ENCODE measurements at places on chromosomes 16 and 17.

DNA sequence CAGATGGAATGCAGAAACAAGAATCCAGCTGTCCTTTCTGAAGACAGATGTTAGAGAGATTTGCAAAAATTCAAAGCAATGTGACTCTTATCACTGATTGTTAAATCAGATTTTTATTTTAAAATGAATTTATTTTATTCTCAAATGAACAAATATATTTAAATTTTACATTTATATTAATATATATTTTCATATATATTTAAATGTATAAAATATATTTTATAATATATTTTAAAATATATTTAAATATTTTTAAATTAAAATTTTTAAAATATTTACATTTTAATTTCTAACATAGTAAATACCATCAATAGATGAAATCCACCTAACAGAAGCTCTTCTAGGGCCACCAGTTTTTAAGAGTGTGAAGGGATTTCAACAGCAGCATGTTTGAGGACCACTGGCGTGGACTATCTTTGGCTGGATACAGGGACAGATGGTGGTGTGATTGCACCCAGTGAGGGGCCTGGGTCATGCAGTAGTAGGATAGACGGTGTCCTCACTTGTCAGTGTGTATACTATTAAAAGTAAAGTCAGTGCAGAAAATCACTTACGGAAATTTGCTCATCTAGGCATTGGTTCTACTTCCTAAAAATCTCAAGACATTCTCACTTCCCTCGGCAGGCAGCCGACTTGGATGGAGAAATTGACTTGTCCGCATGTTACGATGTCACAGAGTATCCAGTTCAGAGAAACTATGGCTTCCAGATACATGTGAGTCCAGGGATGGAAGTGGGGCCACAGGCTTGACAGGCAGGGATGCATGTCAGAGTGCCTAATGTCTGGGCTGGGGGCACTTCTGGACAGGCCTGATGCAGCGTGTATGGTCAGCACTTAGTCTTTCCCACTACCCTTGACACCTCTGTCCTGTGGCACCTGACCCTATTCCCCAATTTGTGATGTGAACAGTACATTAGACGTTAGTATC, 56.3 kb downstream of the PLD6 start:
- no peak for DNase-seq

GRCh38 chr16:80837533-80838147, 33.2 kb upstream of the CDYL2 start:
- DNase-seq: no peak

DNA sequence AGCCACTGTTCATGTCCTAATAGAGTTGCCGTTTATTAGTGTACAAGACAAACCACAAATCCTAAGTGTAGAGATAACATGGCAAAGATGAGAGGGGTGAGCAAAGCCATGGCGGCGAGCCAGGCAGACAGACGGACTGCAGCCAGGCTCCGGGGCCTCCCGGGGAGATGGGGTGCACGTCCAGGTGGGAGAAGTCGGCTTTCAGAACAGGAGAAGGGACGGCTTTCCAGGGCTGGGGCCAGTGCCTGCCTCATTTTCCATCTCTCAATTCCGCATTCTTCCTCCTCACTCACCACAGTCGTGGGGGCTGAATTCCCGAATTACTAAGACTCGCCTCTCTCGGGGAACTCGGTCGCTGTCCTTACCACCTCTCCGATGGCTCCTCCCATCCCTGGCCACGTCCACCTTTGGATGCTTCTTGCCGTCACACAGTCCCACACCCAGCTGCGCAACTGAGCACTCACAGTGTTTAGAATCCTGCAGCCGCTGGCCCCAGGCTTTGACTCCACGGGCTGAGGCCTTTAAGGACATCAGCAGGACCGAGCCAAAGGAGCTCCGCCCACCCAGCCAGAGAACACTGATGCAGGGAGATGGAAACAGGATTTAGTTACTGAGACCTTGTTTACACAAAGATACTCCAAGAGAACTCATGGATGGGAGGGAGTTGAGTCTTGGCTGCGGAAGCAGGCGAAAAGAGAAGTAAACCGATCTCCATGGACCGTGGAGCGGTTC, 59.7 kb downstream of the RNF112 start:
- no peak for DNase-seq

GRCh38 chr16:35195864-35196216, 1736.4 kb downstream of the TP53TG3F start:
- no peak for DNase-seq

DNA sequence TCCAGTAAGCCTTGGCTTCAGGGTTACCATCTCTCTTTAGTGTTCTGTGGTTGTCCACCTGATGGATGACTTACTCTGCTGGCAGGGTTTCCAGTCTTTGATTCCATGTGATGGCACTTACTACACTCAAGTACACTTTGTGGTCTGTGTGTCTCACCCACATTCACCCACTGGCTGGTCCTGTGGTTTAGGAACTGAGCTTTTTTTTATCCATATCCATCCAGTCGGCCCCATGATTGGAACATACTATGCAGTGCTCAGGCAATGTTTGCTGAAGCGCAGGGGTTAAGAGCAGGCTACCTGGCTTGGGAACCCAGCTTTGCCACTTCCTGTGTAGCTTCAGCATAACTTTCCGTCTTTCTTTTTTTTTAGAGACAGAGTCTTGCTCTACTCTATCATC, 2.8 kb upstream of the FUS start:
- peak; percentile 65 for DNase-seq

- DNase-seq: no peak
Measured at GRCh38 chr17:72134608-72135394, 14.0 kb downstream of the SOX9 start.

DNA sequence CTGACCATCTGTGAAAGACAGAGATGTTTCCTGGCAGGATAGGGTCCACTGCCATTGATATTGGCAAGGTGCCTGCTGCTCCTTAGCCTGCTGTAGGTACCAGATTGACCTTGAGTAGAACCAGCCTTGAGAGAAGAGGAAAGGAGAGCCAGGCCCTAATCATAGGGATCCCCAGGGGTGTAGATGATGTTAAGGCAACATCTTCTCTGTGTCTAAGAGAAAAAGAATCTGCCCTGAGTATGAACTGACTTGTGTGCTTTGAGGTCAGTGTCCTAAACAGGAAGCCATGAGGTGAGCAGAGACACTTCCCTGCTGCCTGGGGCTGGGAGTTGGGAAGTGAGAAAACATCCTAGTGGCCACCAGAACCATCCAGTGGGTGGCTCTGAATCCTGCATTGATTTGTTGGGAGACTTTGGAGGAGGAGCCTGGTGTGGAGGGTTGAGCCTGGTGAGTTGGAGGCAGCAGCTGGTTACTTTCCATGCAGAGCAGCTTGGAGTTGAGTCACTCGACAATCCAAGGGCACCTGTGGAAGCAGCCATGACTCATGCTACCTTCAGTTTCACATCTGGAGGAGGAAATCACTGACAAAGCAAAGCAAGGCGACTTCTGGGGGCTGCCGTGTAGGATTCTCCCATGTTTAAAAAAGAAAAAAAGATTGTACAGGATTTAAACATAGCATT, 47.8 kb downstream of the BMERB1 start:
- DNase-seq: no peak

GRCh38 chr16:15879255-15879811, 9.1 kb downstream of the CEP20 start:
- DNase-seq: no peak

GRCh38 chr16:8850279-8850885, 18.4 kb downstream of the CARHSP1 start:
- DNase-seq: no peak

DNA sequence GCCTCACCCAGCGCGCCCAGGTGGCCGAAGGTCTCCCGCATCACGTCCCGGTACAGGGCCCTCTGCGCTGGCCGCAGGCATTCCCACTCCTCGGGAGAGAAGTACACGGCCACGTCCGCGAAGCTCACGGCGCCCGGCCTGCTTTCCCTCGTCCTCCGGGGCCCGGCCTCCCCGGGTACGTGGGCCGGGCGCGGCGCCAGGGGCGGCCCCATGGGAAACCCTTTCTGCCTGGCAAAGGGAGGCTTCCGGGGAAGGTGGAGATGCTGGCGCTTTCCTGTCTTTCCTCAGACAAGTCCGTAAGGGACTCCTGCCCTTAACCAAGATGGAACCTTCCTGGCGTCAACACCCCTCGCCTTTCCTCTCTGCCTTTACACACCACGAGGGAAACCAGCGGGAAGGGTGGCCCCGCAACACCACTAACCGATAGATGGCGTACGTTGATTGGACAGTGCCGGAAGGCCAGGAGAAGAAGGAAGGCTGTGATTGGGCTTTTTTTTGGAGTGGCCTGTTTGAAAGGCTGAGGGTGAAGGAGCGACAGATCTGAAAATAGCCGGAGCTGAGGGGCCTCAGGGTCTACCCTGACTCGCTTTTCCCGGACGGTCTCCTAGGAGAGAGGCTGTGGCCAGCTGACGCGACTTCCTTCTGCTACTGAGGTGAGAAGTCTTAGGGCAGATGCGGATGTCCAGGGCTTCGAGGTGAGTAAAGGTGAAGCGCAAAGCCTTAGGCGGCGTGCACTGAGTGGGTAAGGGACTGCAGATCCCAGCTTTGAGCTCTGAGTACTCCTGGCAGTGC, at the start of gene ZNF785:
Gene ZNF785, minus strand, starts transcription at position 298 of the 792 bp plus-strand sequence. Its CDS starts 86 bp downstream, at position 212.
- peak; percentile 97 for DNase-seq

- no peak for DNase-seq
Measured at GRCh38 chr16:22665803-22666202, 148.2 kb upstream of the HS3ST2 start.

GRCh38 chr17:73539166-73539565, 105.1 kb downstream of the SDK2 start:
- no peak for DNase-seq

DNA sequence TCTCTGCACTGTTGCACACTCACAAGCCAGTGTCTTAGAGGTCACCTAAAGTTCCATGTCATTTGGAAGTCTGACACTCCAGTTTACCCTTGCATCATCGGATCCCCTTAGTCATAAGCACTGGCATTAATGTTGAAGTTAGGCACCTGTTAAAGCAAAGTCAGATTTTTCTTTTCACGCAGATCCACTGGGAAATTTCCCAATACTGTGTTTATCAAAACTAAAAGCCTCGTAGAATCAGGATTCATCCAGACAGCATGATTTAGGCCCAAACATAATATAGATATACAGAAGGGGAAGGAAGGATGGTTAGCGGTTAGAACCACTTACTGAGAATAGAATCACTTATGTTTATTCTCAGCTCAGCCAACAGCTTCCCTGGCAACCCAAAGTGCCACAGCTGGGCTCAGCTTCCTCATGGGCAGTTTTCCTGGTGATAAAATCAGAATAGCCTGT, 30.1 kb upstream of the HAPSTR1 start:
- no peak for DNase-seq

- DNase-seq: peak; percentile 14
Measured at GRCh38 chr16:30724641-30725417, 23.4 kb upstream of the PHKG2 start.

- no peak for DNase-seq
Measured at GRCh38 chr16:77148121-77148520, 42.9 kb upstream of the MON1B start.

GRCh38 chr16:55566432-55567175, at the start of gene CAPNS2:
CAPNS2 (plus strand) TSS chr16:55566684; CDS start chr16:55566757, 73 bp downstream.
- no peak for DNase-seq

GRCh38 chr17:71338396-71338795, 782.4 kb upstream of the SOX9 start:
- no peak for DNase-seq

GRCh38 chr17:66976379-66976663, 11.8 kb downstream of the CACNG4 start:
- DNase-seq: no peak

DNA sequence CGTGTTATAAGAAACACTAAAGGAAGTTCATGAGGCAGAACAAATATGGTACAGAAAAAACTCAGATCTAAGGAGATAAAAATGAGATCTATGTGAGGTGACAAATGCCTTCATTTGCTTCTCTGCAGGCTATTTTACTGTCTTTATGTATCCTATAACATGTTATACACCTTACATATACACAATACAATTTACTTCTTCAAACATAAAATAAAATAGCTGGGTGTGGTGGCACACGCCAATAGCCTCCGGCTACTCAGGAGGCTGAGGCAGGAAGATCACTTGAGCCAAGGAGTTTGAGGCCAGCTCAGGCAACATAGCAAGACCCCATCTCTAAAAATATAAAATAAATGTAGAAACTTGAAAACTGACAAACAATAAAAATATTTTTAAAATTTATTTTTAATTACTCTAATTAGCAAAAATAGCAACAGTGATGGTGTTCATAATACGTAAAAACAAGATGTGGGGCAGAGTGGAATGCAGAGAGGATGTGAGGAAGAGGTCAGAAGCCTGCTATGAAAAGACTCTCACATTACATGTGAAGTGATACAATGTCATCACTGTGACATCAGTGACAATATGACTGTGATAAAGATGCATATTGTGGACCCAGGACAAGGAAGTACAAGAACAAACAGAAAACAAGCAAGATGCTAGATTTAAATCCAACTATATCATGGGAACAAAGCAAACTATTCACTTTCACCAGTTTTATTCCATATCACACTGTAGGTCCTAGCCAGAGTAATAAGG, 31.0 kb downstream of the VPS53 start:
- DNase-seq: no peak

- no peak for DNase-seq
Measured at GRCh38 chr17:6232732-6233101, 162.5 kb downstream of the WSCD1 start.

DNA sequence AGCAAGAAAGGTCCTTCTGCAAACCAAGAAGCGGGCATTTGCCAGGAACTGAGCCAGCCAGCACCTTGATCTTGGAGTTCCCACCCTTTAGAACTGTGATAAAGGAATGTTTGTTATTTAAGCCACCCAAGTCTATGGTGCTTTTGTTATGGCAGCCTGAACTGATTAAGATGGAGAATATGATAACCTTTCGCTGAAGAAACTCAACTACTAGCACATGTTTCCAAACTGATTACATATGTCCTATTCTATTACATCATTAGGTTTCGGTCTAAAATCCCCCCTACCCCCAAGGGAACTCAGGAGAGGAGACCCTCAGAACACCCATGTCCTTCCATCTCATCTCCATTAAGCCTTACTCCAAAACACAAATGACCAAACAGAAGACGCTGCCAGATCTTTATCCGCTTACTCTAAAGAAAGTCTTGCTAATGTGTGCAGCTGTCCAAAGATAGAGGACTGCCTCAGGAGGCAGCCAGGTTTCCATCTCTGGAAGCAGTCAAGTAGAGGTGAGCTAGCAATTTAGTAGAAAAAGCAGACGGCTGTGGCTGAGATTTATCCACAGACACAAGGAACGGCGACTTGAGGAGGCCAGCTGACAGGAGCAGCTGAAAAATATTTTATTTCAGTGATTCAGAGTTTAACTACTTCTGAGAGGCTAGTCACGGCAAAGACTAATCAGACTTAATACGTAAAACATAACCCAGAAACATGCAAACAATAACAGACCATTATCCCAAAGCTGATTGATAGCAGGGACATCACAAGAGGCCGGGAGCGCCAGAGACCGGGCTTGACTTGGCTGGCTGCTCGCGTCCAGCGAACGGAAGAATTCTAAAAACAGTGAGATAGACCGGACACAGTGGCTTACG, 611.4 kb upstream of the CDH5 start:
- DNase-seq: no peak

DNA sequence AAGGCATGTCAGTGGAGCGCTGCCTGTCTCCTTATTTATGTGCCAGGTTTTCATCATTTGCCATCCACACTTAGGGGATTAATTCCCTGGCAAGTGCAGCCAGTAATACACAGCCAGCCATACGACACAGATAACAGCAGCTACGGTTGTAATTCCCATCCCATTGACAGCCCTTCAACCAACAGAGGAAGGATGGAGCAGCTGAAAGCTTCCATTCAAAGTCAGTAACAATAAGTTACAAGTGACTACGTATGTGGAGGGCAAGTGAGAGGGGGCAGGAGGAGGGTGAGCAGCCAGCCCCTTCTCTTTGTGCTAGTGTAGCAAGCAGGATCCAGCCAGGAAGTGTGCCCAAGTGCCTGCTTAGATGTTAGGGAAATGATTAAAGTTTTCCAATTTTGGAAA, 53.8 kb upstream of the LYRM9 start:
- no peak for DNase-seq
